Activated CD4-positive, alpha-beta memory T cell treated with anti-CD3 and anti-CD28 coated beads for 36 hours (primary cell): ENCODE measurements at places on chromosomes 12 and 14.

DNA sequence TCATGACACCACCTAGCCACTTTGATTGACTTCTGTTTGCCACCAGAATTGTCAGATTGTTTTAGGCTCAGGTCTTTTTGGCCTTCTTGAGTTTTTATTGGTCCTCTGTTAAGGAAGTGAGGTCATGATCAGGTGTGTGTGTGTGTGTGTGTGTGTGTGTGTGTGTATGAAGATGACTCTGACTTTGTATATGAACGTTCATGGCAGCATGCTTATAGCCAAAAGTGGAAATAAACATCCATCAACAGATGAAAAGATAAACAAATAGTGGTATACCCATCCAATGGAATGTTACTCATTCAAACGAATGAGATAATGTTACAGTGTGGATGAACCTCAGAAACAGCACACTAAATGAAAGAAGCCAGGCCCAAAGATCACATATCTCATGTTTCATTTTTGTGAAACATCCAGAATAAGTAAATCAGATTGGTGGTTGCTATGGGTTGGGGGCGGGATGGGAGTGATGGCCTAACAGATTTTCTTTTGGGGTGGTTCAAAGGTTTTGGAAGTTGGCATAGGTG, 258.6 kb downstream of the KTN1 start:
- no peak for DNase-seq
- H3K4me3 ChIP-seq: no peak overlapping the region
- no peaks in the 10 kb centered on the region for H3K36me3 ChIP-seq

DNA sequence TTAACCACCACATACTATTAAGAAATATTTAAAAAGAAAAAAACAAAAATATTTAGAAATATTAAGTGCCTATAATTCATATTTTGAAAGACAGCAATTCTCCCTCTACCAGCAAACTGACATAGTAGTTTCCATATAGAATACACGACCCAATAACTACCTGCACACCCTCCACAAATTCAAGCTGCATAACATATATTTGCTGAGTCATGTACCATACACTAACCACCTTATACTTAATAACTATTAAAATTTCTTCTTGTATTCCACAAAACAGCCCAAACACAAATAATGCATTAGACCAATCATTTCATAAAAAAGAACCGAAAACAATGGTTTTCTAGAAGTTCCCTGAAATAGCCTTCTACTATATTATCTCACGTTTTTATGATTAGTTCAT, 21.7 kb downstream of the GTF2A1 start:
- H3K27ac ChIP-seq: no peak overlapping the region
- H3K36me3 ChIP-seq: peaks cover 49% of the 10 kb centered on the region
- DNase-seq: no peak
- H3K27me3 ChIP-seq: no peaks in the 10 kb centered on the region

GRCh38 chr12:20050221-20050620, 318.1 kb upstream of the PDE3A start:
- H3K4me1 ChIP-seq: no peaks in the 10 kb centered on the region
- no peak overlapping the region for H3K27ac ChIP-seq
- no peaks in the 10 kb centered on the region for H3K36me3 ChIP-seq
- H3K4me3 ChIP-seq: no peak overlapping the region
- no peaks in the 10 kb centered on the region for H3K27me3 ChIP-seq
- DNase-seq: no peak

DNA sequence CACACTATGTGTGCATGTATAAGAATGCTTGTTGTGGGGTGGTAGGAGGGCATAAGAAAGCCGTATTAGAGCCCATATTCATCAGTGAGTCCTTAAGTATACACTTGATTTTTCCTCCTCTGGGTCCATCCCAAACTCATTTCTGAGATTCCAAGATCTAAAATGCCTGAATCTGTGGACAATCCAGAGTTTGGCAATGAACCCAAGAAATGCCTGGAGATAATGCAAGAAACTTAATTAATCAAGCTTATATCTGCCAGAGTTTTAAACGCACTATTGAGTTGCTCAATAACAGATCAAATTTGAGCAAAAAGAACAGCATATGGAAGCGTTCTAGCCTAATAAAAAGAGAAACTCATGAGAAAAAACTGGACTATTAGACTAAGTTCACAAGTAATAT, 143.4 kb upstream of the NAV3 start:
- no peak for DNase-seq
- H3K4me3 ChIP-seq: no peak overlapping the region
- no peaks in the 10 kb centered on the region for H3K4me1 ChIP-seq
- no peak overlapping the region for H3K27ac ChIP-seq
- H3K27me3 ChIP-seq: no peaks in the 10 kb centered on the region
- H3K36me3 ChIP-seq: no peaks in the 10 kb centered on the region

DNA sequence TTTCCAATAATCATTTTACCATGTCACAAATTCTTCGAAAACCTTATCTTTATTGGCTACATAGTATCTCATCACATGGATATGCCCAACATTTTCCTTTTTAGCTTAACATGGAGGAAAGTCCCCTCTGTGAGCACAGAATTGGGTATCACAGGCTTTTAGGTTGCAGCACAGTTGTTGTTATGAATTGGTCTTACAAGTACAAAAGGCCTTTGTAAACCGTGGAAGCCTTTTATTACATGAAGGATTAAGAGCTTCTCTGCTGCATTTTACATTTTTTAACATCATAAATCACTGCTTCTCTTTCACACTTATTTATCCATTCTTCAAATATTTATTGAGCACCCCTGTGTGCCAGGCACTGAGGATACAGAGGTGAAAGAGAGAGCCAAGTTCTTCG, 26.2 kb downstream of the UBE3B start:
- H3K36me3 ChIP-seq: peaks cover 43% of the 10 kb centered on the region
- H3K27ac ChIP-seq: no peak overlapping the region
- no peak for DNase-seq
- no peaks in the 10 kb centered on the region for H3K27me3 ChIP-seq
- H3K4me3 ChIP-seq: no peak overlapping the region

GRCh38 chr12:25590011-25590721, 37.1 kb upstream of the LMNTD1 start:
- no peaks in the 10 kb centered on the region for H3K27me3 ChIP-seq
- H3K36me3 ChIP-seq: no peaks in the 10 kb centered on the region
- peaks cover 4% of the 10 kb centered on the region for H3K4me1 ChIP-seq
- no peak overlapping the region for H3K27ac ChIP-seq

- H3K4me1 ChIP-seq: no peaks in the 10 kb centered on the region
- no peak overlapping the region for H3K27ac ChIP-seq
- DNase-seq: no peak
- peaks cover 14% of the 10 kb centered on the region for H3K36me3 ChIP-seq
These were observed 21.7 kb downstream of the L2HGDH start for GRCh38 chr14:50290306-50290705.

DNA sequence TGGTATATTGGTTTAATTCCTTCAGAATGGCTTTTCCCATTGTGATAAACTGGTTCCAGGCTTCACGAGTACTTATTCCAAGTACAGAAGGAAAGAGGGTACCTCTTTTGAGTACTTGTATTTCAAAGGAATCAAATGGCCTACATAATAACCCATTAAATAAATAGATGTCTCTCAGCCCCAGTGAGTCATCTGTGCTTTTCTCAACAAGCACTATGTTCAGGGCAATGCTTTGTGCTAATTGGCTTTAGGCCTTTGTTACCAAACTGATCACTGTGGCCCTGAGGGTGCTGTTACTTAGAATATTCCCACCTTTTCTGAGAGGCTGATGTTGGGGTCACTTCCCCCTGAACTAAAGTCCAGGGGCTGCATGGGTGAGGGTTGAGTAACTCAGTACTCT, 107.1 kb downstream of the LRRK2 start:
- H3K27me3 ChIP-seq: no peaks in the 10 kb centered on the region
- H3K4me3 ChIP-seq: no peak overlapping the region
- H3K27ac ChIP-seq: no peak overlapping the region
- no peaks in the 10 kb centered on the region for H3K36me3 ChIP-seq

DNA sequence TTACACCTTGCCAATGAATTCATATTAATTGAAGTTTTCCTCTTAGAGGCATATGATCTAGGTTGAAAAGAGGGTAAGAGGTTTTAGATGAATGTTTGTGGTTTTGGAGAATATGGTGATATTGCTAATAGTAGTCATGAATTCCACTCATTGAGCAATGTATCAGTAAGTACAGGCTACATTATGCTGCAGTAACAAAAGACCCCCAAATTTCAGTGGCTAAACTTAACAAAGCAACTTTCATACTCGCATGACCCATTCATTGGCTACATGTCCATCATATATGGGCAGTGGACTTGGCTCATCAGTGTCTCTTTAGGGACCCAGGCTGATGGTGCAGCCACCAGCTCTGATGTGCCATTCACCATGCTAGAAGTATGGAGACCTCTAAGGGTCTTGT, 196.6 kb upstream of the MYL2 start:
- no peak for DNase-seq
- H3K36me3 ChIP-seq: no peaks in the 10 kb centered on the region
- peaks cover under 1% of the 10 kb centered on the region for H3K4me1 ChIP-seq
- H3K4me3 ChIP-seq: no peak overlapping the region
- H3K27me3 ChIP-seq: no peaks in the 10 kb centered on the region

- H3K4me1 ChIP-seq: peaks cover 47% of the 10 kb centered on the region
- H3K27ac ChIP-seq: no peak overlapping the region
- H3K27me3 ChIP-seq: no peaks in the 10 kb centered on the region
- no peak for DNase-seq
- peaks cover 28% of the 10 kb centered on the region for H3K36me3 ChIP-seq
These were observed 145.3 kb downstream of the ETV6 start for GRCh38 chr12:11794751-11795150.

- no peaks in the 10 kb centered on the region for H3K36me3 ChIP-seq
- H3K4me1 ChIP-seq: no peaks in the 10 kb centered on the region
- DNase-seq: no peak
- peaks cover 3% of the 10 kb centered on the region for H3K27me3 ChIP-seq
- H3K27ac ChIP-seq: no peak overlapping the region
- H3K4me3 ChIP-seq: no peak overlapping the region
These were observed 181.0 kb upstream of the BMP4 start for GRCh38 chr14:54137614-54137961.

- peaks cover 13% of the 10 kb centered on the region for H3K36me3 ChIP-seq
- no peaks in the 10 kb centered on the region for H3K27me3 ChIP-seq
- no peak for DNase-seq
- no peaks in the 10 kb centered on the region for H3K4me1 ChIP-seq
These were observed 45.2 kb upstream of the ISM2 start for GRCh38 chr14:77543637-77544334.

- no peak overlapping the region for H3K27ac ChIP-seq
- DNase-seq: no peak
- peaks cover 60% of the 10 kb centered on the region for H3K36me3 ChIP-seq
- H3K27me3 ChIP-seq: no peaks in the 10 kb centered on the region
- H3K4me1 ChIP-seq: peaks cover 2% of the 10 kb centered on the region
- H3K4me3 ChIP-seq: no peak overlapping the region
These were observed 32.0 kb downstream of the TEP1 start for GRCh38 chr14:20381341-20381740.

DNA sequence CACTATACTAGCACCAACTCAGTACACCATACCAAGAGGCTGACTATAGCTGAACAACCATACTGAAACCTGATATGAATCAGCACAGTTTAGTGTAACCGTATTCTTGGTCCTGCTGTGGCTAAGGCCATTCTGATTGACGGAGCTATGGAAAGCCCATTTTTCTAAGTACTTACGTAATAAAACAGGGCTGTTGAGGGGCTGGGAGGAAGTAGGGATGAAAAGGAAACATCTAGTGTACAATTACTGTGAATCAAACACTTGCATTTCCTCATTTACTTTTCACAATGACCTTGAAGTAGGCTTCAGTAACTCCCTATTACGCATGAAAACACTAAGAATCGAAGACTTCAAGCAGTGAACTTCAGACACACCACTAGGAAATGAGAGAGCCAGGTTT, 198.2 kb downstream of the BTG1 start:
- no peaks in the 10 kb centered on the region for H3K27me3 ChIP-seq
- H3K4me3 ChIP-seq: no peak overlapping the region
- DNase-seq: no peak

- H3K36me3 ChIP-seq: no peaks in the 10 kb centered on the region
- peaks cover 6% of the 10 kb centered on the region for H3K4me1 ChIP-seq
- H3K27me3 ChIP-seq: no peaks in the 10 kb centered on the region
- DNase-seq: no peak
- H3K4me3 ChIP-seq: no peak overlapping the region
These were observed 315.4 kb downstream of the RAD51B start for GRCh38 chr14:68135028-68135427.

DNA sequence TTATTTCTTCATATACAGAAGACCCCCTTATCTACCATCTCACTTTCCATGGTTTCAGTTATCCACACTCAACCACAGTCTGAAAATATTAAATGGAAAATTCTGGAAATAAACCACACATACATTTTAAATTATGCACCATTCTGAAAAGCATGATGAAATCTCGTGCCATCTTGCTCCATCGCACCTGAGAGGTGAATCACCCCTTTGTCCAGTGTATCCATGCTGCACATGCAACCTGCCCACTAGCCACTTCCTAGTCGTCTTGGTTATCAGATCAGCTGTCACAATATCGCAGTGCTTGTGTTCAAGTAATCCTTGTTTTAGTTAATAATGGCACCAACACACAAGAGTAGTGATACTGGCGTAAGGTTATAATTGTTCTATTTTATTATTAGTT, 145.7 kb downstream of the C12orf42 start:
- H3K4me1 ChIP-seq: peaks cover 3% of the 10 kb centered on the region
- H3K4me3 ChIP-seq: no peak overlapping the region
- H3K27me3 ChIP-seq: no peaks in the 10 kb centered on the region

- no peaks in the 10 kb centered on the region for H3K36me3 ChIP-seq
- no peak for DNase-seq
- peaks cover 9% of the 10 kb centered on the region for H3K27me3 ChIP-seq
- no peak overlapping the region for H3K4me3 ChIP-seq
- H3K4me1 ChIP-seq: peaks cover 3% of the 10 kb centered on the region
- H3K27ac ChIP-seq: no peak overlapping the region
These were observed 28.6 kb downstream of the SLC2A14 start for GRCh38 chr12:7844116-7844515.

DNA sequence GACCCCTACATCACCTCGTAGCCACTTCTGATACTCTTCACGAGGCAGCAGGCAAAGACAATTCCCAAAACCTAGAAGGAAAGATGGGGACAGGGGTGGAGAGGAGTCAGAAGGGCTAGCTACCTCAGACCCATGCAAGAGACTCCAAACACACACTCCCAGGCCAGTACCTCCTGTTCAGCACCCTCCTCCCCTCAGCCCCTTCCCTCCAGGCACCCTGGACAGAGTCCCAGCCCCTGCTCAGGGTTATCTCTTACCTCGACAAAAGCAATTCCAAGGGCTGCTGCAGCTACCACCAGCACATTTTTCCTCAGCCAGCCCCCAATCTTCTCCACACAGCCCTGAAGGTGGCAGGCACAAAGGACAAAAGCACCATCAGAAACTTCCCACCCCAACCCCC, 3.3 kb downstream of the CD63 start:
- H3K4me3 ChIP-seq: no peak overlapping the region
- no peak for DNase-seq
- H3K36me3 ChIP-seq: peaks cover 10% of the 10 kb centered on the region
